Stimulated activated CD4-positive, alpha-beta T cell treated with anti-CD3 and anti-CD28 coated beads, Interleukin-2, amount 100 ng/mL, for 24 hours (primary cell): ENCODE measurements at places on chromosomes 5 and 9.

DNA sequence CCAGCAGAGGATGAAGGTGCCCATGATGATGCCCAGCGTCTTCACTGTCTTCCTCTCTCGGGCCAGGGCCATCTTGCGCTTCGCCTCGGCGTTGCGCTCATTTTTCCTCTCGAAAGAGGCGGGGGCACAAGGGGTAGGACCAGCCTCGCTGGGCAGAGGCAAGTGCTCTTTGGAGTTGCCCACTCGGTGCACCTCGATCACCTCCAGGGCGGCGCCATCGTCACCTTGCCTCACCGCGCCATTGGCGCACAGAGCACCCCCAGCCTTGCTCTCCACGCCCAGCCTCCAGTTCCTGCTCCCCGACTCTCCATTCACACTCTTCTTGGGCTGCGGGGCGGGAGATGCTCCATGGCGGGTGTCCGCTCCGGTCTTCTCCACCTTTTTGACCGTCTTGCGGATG is 1.6 kb downstream of the HTR1A start:
- no peak for DNase-seq

- DNase-seq = no peak
Measured at GRCh38 chr5:143629871-143630659, 181.9 kb upstream of the HMHB1 start.

DNA sequence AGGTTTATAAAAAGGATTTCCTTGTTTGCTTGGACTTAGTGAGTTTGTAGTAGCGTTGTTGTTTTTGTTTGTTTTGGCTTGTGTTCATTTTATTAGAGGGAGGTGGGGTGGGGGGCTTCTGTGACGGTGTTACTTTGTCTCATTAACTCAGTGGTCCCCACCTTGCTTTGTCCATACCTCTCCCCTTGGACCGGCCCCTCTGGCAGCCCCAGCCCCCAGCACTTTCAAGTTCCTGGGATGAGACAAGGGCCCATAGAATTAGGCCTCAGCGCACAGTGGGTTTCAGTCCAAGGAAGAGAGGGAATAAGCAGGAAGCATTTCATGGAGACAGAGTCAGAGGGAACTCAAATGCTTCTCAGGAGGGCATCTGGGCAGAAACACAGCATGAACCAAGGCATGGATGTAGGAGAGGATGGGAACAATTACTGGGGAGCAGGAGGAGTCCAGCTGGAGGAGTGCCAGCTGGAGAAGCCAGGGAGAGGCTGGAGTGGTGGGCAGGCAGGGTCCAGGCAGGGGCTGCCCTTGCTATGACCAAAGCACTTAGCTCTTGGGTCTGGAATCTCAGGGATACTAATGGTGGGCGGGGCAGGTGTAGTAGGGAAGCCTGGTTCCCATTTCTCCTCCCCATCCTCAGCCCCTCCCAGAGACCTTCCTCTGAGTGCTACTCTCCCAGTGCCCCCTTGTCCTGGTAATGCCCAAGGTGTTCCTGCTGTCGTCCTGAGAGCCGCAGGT is 23.5 kb upstream of the ENHO start:
- DNase-seq = no peak

- no peak for DNase-seq
Measured at GRCh38 chr5:36878392-36879082, 2.0 kb downstream of the NIPBL start.

DNA sequence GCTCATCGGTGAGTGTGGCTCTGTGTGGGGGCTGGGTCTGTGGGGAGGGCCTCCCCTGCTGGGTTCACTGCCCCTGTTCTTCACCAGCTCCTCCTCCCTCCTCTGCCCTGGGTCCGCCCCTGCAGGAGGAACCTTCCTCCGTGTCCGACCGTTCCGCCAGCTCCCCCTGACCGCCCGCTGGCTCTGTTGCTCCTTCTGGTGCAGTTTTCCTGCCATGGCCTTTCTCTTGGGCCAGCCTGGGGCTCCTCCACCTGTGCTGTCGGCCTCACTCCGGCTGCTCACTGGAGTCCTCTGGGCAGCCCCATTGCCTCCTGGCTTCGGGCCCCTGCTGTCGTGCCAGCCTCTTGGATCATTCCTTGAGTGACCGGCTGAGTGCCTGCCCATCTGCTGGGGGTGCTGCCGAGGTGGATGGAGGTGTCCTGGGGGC is 12.3 kb downstream of the RNU6ATAC start:
- DNase-seq = no peak

DNA sequence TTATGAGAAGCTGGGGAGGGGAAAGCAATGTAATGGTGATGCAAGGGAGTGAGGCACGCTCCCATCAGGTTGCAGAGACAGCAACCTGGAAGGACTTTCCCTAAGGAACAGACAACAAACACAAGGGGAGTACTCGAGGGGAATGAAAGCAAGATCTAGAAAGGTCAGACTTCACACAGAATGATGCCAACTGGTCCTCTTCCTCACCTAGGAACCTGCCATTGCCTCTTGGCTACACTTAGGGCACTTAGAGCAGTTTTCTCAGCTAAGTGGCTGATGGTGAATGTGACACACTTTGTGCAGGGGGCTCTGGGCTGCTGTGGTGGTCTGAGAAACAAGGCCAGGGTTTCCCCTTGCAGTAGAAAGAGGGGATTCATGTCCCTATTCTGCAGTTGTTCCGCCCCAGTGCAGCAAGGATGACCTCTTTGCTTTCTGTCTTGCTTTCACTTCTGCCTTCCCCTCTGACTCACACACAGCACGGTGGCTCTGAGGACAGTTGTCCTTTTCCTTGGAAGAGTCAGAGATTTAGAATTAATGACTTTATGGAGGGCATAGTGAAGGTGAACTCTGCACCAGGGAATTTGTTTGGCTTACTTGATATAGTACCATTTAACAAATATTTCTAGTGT is 394.0 kb upstream of the KLF4 start:
- no peak for DNase-seq

DNA sequence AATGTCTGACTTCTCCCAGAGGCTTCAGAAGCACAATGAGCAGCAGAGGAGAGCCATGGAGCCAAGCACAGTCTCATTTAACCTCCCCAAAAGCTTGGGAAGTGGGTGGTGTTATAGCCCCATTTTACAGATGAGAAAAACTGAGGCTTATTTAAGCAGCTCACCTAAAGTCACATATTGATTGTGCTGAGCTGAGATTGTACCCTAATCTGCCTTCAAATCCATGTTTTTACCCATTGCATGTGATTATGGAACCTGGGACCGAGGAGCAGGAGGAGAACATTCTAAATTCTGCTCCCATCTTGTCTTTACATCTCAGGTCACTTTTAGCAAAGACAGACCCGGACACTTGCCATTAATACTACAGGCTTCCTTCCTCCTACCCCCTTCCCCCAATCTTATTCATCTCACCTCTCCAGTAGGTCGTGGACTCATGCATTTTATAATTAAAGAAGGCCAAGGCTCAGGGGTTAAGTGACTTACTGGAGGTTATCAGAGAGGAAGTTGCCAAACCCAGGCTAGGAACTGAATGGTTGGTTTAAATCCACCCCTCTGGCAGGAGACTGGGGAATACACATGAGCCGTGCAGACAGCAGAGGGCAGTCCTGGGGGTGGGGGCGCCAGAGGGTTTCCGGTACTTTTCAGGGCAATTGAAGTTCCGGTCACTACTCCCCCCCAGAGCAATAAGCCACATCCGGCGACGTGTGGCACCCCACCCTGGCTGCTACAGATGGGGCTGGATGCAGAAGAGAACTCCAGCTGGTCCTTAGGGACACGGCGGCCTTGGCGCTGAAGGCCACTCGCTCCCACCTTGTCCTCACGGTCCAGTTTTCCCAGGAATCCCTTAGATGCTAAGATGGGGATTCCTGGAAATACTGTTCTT is 51.0 kb upstream of the IL17B start:
- no peak for DNase-seq

GRCh38 chr9:111190347-111190746 is 139.7 kb downstream of the OR2K2 start:
- no peak for DNase-seq

- no peak for DNase-seq
Measured at GRCh38 chr9:14212697-14213420, 101.1 kb downstream of the NFIB start.

DNA sequence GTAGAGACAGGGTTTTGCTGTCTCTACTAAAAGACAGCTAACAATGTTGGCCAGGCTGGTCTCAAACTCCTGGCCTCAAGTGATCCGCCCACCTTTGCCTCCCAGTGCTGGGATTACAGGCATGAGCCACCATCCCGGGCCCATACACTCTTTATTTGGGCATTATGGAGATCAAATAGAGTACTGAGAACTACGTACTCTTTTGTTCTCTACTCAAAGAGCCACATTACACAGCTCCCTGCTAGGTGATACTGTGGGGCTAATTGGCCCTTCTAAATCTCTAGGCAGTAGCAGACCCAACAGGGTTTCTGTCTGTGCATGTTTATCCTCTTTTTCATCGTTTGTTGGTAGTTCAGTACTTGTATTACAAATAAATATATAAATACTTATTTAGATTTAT is 16.1 kb downstream of the CKMT2 start:
- no peak for DNase-seq

DNA sequence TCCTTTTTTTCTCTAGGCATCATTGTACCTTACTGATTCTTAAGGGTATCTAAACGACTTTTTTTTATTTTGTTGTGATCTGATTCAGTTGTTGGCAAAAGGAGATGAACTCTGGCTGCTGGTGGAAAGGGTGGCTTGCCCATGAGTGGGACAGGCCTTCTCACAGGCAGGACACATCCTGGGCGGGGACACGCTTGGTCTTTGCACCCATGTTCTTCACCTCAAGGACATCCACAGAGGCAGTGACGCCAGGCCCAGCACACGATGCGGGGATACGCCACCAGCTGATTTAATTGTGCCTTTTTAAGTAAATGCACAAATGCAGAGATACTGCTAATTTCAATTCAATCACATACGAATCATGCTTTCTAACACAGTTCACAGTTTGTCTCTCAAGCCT is 208.1 kb downstream of the FANCC start:
- DNase-seq = no peak

GRCh38 chr5:82745016-82745415 is 332.2 kb downstream of the TMEM167A start:
- no peak for DNase-seq

- DNase-seq = no peak
Measured at GRCh38 chr5:61053937-61054336, 108.3 kb downstream of the SMIM15 start.

- no peak for DNase-seq
Measured at GRCh38 chr9:82367929-82368328, 379.4 kb downstream of the SPATA31D1 start.

DNA sequence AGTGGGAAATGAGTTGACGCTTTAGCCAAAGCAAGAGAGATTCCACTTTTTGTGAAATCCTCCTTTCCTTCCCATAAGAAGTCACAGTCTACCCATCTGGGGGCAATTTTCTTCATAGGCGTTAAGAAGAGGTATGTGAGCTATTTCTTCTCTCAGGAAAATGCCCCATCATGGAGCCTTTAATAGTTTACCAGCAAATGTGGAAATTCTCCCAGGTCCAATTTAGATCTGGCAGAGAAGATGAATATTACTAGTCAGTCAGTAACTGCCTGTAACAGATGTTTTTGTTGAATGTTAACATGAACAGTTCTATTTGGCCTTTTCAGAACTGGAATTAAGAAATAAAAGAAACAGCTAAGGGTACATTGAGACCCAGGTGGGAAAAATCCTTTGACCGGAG is 156.4 kb upstream of the RFX3 start:
- DNase-seq = no peak

DNA sequence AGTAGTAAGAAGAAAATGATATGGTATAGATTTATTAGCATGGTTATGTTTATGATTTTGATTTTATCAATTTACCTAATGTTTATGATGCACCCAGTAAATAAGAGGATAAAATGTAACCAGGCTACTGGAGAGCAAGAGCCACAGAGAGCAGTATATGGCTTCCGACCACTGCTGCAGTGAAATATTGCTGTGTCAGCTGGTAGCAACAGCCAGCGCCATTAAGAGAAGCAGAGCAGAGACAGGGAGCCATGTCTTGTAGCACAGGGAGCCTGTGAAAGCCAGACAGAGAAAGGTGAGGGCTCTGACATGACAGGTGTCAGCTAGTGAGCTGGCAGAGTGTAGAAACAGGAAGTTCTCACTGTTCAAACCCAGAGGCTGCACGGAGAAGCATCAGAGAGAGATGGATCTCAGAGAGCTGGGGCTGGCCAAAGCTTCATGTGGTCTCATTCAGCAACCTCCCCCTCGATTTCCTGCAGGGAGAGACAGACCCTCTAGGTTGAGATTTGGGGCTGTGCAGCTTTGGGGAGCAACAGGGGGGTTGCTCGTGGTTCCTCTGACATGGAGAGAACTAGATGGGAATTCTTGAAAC is 202.1 kb downstream of the MED10 start:
- no peak for DNase-seq

GRCh38 chr5:124436294-124436693 is 310.1 kb downstream of the ZNF608 start:
- DNase-seq = no peak

GRCh38 chr9:127109212-127109711 is 13.2 kb downstream of the ANGPTL2 start:
- DNase-seq = no peak
